HL-60 (cell line): ENCODE measurements at places on chromosomes 4 and X.

DNA sequence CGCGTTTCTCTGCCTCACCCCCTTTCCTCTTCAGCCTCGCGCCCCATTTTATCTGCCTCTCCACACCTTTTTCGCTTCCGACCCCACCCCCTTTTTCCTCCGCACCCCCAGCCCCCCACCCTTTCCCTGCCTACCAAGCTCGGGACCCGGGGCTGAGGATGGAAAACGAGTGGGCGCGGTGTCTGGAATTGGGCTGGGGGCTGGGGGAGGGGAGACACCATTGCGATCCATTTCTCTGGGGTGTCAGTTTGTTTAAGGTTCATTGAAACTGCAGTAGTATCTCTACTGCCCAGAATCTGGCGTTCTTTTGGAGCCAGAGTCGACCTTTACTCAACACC, 707 bp downstream of the SLC9A6 start:
- no peak for DNase-seq

- DNase-seq = no peak
These were observed 37.0 kb upstream of the ATP6AP2 start for GRCh38 chrX:40543661-40544328.

- DNase-seq = no peak
These were observed 58.4 kb downstream of the KLHL5 start for GRCh38 chr4:39120418-39120817.

DNA sequence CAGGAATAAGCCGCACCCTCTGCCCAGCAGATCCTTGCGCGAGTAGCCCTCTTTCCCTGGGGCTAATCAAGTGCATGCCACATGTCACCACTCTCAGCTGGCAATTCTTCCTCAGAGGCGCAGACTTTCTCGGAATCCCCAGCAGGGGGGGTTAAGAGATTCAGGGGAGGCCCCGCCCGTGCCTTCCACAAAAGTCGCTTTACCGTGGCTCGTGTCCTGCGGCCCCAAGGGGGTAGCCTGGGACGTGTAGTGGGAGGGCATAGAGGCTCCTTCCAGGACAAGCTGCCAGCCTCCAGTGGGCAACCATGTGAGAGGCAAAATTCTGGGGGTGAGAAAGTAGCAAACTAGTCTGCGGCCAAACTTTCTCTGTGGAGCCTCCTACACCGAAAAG, 652 bp downstream of the SRPX start:
- DNase-seq = no peak

GRCh38 chr4:24094726-24095125, 204.9 kb upstream of the PPARGC1A start:
- DNase-seq = no peak

- DNase-seq = no peak
These were observed 2309.8 kb downstream of the PCDH7 start for GRCh38 chr4:33029976-33030375.

- DNase-seq = no peak
These were observed 26.1 kb upstream of the PRDM8 start for GRCh38 chr4:80171251-80171650.

DNA sequence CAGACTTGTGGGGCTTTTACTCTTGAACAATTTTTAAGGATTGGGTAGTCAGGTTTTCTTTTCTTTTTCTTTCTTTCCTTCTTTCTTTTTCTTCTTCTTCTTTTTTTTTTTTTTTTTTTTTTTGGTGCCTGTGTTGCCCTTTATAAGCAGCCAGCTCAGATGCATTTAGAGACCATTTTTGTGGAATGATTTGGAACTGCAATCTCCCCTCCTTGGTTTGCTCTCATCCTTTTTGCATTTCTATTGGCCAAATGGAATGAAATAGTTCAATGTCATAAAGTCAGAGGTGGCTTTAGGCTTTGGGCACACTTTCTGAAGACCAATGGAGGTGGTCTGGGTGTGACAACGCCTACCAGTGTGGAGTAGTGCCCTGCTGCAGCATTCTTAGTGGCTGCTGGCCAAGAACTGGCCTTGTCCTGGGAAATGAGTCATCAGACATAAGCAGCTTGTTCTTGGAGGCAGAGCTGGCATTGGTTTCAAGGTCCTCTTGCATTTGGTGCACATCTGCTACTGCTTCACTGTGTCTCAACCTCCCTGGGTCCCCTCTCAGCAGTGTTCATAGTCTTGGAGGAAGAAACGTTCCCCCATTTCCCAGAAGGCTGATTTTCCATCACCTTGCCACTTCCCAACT, 84.5 kb downstream of the CT47B1 start:
- no peak for DNase-seq

DNA sequence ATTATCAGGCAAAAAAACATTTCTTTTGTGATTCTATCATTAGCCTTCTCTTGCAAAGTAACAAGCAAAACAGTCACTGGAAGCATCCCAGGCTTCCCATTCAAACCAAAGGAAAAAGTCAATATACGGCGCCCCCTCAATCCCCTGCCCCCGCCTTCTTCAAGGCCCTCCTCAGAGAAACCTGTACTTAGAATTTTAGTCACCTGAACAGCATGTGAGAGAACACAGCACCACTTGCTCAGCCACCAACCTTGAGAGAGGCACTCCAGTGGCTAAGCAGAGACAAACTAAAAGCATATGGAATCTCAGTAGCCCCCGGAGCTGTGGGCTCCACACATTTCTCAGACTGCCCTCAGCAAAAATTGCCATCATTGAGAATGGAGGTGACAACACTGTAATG, 25.2 kb downstream of the LEF1 start:
- DNase-seq = no peak

- DNase-seq = no peak
These were observed 71.7 kb downstream of the DDX60L start for GRCh38 chr4:168408620-168409019.

- DNase-seq = no peak
These were observed 132.8 kb downstream of the ARHGEF9 start for GRCh38 chrX:63652086-63652765.

DNA sequence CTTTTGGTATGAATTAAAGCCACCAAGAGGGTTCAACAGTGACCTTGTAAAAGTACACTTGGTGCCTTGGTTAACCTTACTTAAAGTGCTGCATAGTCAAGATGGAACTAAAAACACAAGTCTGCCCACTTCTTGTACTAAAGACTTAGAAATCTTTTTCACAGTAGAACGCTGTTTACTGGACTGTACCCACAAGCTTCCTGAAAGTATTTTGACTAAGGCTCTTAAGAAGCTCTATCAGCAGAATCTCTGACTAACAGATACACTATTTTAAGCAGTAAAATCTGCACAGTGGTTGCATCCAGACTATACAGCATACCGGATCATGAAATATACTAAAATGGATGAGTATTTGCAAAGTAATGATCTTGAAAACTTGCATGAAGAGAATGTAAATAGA, 7.2 kb downstream of the RAB28 start:
- DNase-seq = no peak

- DNase-seq = no peak
These were observed 45.5 kb upstream of the PRKG2 start for GRCh38 chr4:81260443-81261101.

GRCh38 chr4:70703619-70704214, 15.4 kb downstream of the UTP3 start:
- no peak for DNase-seq
